Uterine smooth muscle cell (primary cell): ENCODE measurements at places on chromosomes 4 and X. TPM values are rescaled to one million over a fixed set of nuclear protein-coding genes. Genes with fewer than 3 reads are reported as not detected.

The MAGEA2B gene
- not detected in 2 replicates for total RNA-seq

The LRIT3 gene
- total RNA-seq = under 0.01 and 0.11 TPM in 2 replicates

The SPANXB1 gene
- not detected in 2 replicates for total RNA-seq

The NAA11 gene
- total RNA-seq = not detected in 2 replicates

The NDST3 gene
- under 0.01 TPM in 1 of 2 replicates, not detected in the other for total RNA-seq

The PTPN13 gene
- total RNA-seq = 69.2 and 91.1 TPM in 2 replicates

The STOX2 gene
- total RNA-seq = 0.12 and 0.33 TPM in 2 replicates

The PDZD4 gene
- 0.12 and 0.22 TPM in 2 replicates for total RNA-seq

The RHOXF1 gene
- not detected in 2 replicates for total RNA-seq

The ZDHHC15 gene
- 0.11 and 0.25 TPM in 2 replicates for total RNA-seq

The USP17L11 gene
- total RNA-seq = not detected in 2 replicates

The COL25A1 gene
- 0.11 and 1.6 TPM in 2 replicates for total RNA-seq

The MAGEA9 gene
- not detected in 2 replicates for total RNA-seq

The SOD3 gene
- total RNA-seq = 5.2 and 19.5 TPM in 2 replicates

The PCDH19 gene
- total RNA-seq = under 0.01 and 0.12 TPM in 2 replicates

The PPAT gene
- total RNA-seq = 26.5 and 27.6 TPM in 2 replicates

The CCSER1 gene
- 0.33 and 2.9 TPM in 2 replicates for total RNA-seq

The PDCL2 gene
- total RNA-seq = not detected in 2 replicates

The SERTM2 gene
- 1.9 TPM in 2 replicates for total RNA-seq

The NR0B1 gene
- 1.1 and 1.9 TPM in 2 replicates for total RNA-seq

The ANXA3 gene
- 4.3 and 6.2 TPM in 2 replicates for total RNA-seq

The MCTS1 gene
- 30.6 and 48.9 TPM in 2 replicates for total RNA-seq

The GK2 gene
- not detected in 2 replicates for total RNA-seq

The SLC10A6 gene
- total RNA-seq = 0.11 TPM in 1 of 2 replicates, not detected in the other

The FATE1 gene
- total RNA-seq = not detected in 2 replicates

The ANXA10 gene
- 10.7 and 53.1 TPM in 2 replicates for total RNA-seq

The RADX gene
- total RNA-seq = 5.4 and 12.0 TPM in 2 replicates

The GPR143 gene
- total RNA-seq = not detected in 2 replicates

The F11 gene
- total RNA-seq = not detected in 2 replicates

The MAGEE2 gene
- total RNA-seq = not detected in 2 replicates

The SPINK2 gene
- not detected in 2 replicates for total RNA-seq

The PABPC1L2A gene
- total RNA-seq = not detected in 2 replicates

The CSAG3 gene
- total RNA-seq = not detected in 2 replicates

The KLHL5 gene
- total RNA-seq = 138 and 157 TPM in 2 replicates

The MEPE gene
- total RNA-seq = not detected in 2 replicates

The WAS gene
- 0.22 and 0.25 TPM in 2 replicates for total RNA-seq

The KLB gene
- total RNA-seq = not detected in 2 replicates

The FAM47A gene
- total RNA-seq = not detected in 2 replicates
